Epithelial cell of umbilical artery (primary cell): ENCODE measurements at places on chromosomes 16 and 17. TPM values are rescaled to one million over a fixed set of nuclear protein-coding genes. Genes with fewer than 3 reads are reported as not detected.

The NLK gene
- total RNA-seq = 26.3 and 33.9 TPM in 2 replicates

The SNAI3 gene
- total RNA-seq = 0.32 TPM in 1 of 2 replicates, not detected in the other

The SLC16A6 gene
- total RNA-seq = 0.91 and 0.97 TPM in 2 replicates

The KRT33A gene
- total RNA-seq = not detected in 2 replicates

The HOXB8 gene
- 2.0 and 3.6 TPM in 2 replicates for total RNA-seq

The COIL gene
- total RNA-seq = 16.9 and 22.0 TPM in 2 replicates

The RAMP2 gene
- total RNA-seq = 1.9 and 5.2 TPM in 2 replicates

The CA7 gene
- total RNA-seq = not detected in 2 replicates

The GPR142 gene
- not detected in 2 replicates for total RNA-seq

The EPX gene
- total RNA-seq = not detected in 2 replicates

The GAS2L2 gene
- not detected in 2 replicates for total RNA-seq

The SSH2 gene
- total RNA-seq = 11.7 and 20.5 TPM in 2 replicates

The TSPAN10 gene
- 0.32 and 0.46 TPM in 2 replicates for total RNA-seq
